Activated B cell treated with CpG ODN at 0.5 μM for 24 hours (primary cell): ENCODE measurements at places on chromosomes 7 and 10.

GRCh38 chr7:36062154-36062815, 90.8 kb upstream of the EEPD1 start:
- H3K4me3 ChIP-seq: no peak overlapping the region
- no peak overlapping the region for H3K27ac ChIP-seq
- peaks cover 7% of the 10 kb centered on the region for H3K4me1 ChIP-seq
- DNase-seq: no peak
- H3K36me3 ChIP-seq: no peaks in the 10 kb centered on the region
- H3K27me3 ChIP-seq: peaks cover 2% of the 10 kb centered on the region

DNA sequence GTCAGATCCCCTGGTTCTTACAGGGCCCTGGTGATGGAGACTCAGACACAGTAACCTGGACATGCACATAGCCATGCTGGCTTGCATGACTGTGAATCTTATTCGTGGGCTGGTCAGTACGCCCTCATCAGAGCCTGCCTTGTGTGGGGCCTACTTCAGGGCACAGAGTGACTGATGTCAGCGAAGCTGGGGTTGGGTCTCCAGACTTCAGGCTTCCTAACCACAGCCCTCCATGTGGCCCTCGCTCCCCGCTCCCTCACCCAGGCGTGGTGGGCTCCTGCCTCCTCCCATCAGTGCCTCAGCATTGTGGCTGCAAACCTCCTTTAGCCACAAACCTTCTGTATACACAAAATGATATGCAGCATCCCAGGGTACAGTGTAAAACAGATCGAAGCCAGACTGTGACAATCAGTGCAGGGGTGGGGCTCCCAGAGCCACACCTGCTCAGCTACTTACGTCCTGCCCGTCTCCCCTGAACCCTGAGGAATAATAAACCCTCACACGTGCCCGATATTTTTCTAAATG, 7.1 kb upstream of the C10orf105 start:
- no peaks in the 10 kb centered on the region for H3K27me3 ChIP-seq
- peaks cover 46% of the 10 kb centered on the region for H3K4me1 ChIP-seq
- H3K36me3 ChIP-seq: no peaks in the 10 kb centered on the region
- peak overlapping the region; percentile 91 for H3K27ac ChIP-seq

GRCh38 chr7:119127706-119128105, 903.2 kb downstream of the ANKRD7 start:
- no peak for DNase-seq
- H3K4me3 ChIP-seq: no peak overlapping the region
- no peak overlapping the region for H3K27ac ChIP-seq
- no peaks in the 10 kb centered on the region for H3K4me1 ChIP-seq
- H3K27me3 ChIP-seq: no peaks in the 10 kb centered on the region
- no peaks in the 10 kb centered on the region for H3K36me3 ChIP-seq

- DNase-seq: no peak
- H3K4me1 ChIP-seq: peaks cover 14% of the 10 kb centered on the region
- H3K36me3 ChIP-seq: peaks cover 5% of the 10 kb centered on the region
- H3K27me3 ChIP-seq: peaks cover 8% of the 10 kb centered on the region
- no peak overlapping the region for H3K4me3 ChIP-seq
These were observed 8.3 kb upstream of the SLC25A13 start for GRCh38 chr7:96330193-96330592.

DNA sequence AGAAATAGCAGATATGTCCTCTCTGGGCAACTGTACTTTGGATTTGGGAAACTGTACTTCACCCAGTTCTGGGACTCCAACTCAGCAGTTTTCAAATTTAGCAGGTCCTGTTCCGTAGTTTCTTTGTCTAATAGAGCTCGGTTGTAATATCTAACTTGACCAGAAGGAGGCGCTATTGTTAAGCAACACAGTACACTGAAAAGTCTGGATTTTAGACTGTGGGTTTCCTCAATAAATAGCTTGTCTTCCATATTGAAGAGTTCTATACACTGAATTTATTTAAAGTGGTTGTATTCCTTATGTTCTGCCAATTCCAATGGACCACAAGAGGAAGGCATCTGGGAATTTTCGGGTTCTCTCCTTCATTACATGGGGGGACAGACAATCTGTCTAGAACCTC, 39.8 kb downstream of the ELFN1 start:
- no peaks in the 10 kb centered on the region for H3K36me3 ChIP-seq
- no peaks in the 10 kb centered on the region for H3K4me1 ChIP-seq
- no peak overlapping the region for H3K4me3 ChIP-seq
- DNase-seq: no peak

DNA sequence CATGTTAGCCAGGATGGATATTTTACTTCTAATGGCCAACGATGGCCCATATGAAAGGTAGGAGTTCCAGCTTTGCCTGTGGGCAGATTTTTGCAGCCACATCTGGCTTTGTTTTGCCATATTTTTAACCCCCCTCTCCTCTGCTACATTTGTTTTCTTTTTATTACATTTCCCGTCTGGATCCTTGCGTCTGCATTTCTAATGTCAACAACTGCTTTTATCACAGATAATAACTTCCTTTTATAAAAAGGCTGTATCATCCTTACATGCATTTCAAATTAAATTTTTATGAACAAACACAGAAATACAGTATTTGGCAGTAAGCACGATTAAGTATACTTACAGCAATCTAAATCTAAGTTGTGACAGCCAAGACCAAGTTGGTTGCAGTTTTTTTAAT, 156.0 kb downstream of the BAMBI start:
- H3K27me3 ChIP-seq: no peaks in the 10 kb centered on the region
- no peak overlapping the region for H3K27ac ChIP-seq
- no peaks in the 10 kb centered on the region for H3K36me3 ChIP-seq
- DNase-seq: no peak

DNA sequence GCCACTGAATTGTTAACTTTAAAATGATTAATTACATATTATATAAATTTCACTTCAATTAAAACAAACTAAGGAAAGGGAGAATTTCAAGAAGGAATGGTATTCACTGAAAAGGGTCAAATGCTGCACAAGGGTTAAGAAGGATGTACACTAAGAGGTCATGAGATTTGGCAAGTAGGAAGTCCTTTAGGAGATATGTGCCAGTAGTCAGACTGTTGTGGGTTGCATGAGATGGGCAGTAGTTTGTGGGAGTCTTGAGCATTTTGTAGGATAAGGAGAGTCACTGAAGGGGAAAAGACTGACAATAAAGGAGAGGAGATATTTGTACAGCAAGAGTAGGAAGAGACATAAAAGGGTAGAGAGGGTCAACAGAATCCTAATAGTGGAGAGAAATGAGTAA, 12.4 kb upstream of the PTPN12 start:
- no peak overlapping the region for H3K27ac ChIP-seq
- H3K4me1 ChIP-seq: peaks cover 9% of the 10 kb centered on the region
- no peaks in the 10 kb centered on the region for H3K36me3 ChIP-seq
- H3K27me3 ChIP-seq: no peaks in the 10 kb centered on the region
- DNase-seq: no peak
- H3K4me3 ChIP-seq: no peak overlapping the region

- DNase-seq: no peak
- peaks cover 13% of the 10 kb centered on the region for H3K27me3 ChIP-seq
- H3K27ac ChIP-seq: no peak overlapping the region
- H3K4me1 ChIP-seq: peaks cover 14% of the 10 kb centered on the region
- H3K36me3 ChIP-seq: no peaks in the 10 kb centered on the region
- no peak overlapping the region for H3K4me3 ChIP-seq
These were observed 161.8 kb upstream of the LAMB4 start for GRCh38 chr7:108291791-108292440.

- H3K4me1 ChIP-seq: no peaks in the 10 kb centered on the region
- no peaks in the 10 kb centered on the region for H3K36me3 ChIP-seq
- no peak for DNase-seq
- H3K4me3 ChIP-seq: no peak overlapping the region
These were observed 700.4 kb downstream of the KCNMA1 start for GRCh38 chr10:76937181-76937600.

- peaks cover 39% of the 10 kb centered on the region for H3K4me1 ChIP-seq
- DNase-seq: no peak
- no peaks in the 10 kb centered on the region for H3K27me3 ChIP-seq
These were observed 3.9 kb upstream of the ATP6V0E2 start for GRCh38 chr7:149869867-149870266.

DNA sequence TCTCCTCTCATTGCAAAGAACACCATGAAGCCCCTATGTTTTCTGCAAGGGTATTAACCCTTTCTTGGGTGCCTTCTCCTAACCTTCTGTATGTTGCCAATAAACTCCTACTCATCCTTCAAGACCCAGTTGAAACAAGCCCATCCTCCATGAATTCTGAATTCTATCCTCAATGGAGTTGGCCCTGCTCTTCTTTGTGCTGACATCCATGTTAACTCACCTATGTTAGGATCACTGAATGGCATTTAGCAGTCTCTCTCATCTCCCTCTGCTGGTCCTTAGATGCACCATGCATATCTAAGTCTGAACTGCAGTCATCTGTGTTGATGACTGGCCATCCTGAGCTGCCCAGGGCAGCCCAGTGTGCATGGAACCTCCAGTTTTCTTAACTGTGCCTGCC, 129.8 kb downstream of the BUB3 start:
- no peaks in the 10 kb centered on the region for H3K27me3 ChIP-seq
- H3K36me3 ChIP-seq: no peaks in the 10 kb centered on the region
- DNase-seq: no peak
- H3K4me1 ChIP-seq: no peaks in the 10 kb centered on the region
